Diencephalon (tissue), 1 donor: ENCODE measurements at places on chromosomes 5 and 9. TPM values are rescaled to one million over a fixed set of nuclear protein-coding genes. Genes with fewer than 3 reads are reported as not detected.

BOD1 gene
- 46.8 TPM for total RNA-seq

CDC25C gene
- 2.1 TPM for total RNA-seq

SLC4A9 gene
- 0.23 TPM for total RNA-seq

NEURL1B gene
- total RNA-seq = 26.8 TPM

GAPT gene
- total RNA-seq = 0.92 TPM

CDX1 gene
- not detected for total RNA-seq

ARID3C gene
- 0.69 TPM for total RNA-seq

DMRT2 gene
- total RNA-seq = 0.23 TPM

TLR4 gene
- total RNA-seq = 10.6 TPM

ADGRV1 gene
- 191 TPM for total RNA-seq

FLT4 gene
- 2.5 TPM for total RNA-seq

C5orf34 gene
- 4.4 TPM for total RNA-seq

SPOCK1 gene
- 53.3 TPM for total RNA-seq

RXFP3 gene
- total RNA-seq = 3.0 TPM

MARCHF3 gene
- 25.1 TPM for total RNA-seq

PCDH12 gene
- 3.2 TPM for total RNA-seq

LHX3 gene
- total RNA-seq = not detected

LECT2 gene
- not detected for total RNA-seq

SLC36A3 gene
- total RNA-seq = not detected

BARX1 gene
- not detected for total RNA-seq

PLK2 gene
- 418 TPM for total RNA-seq

COL15A1 gene
- 6.7 TPM for total RNA-seq

FGF1 gene
- total RNA-seq = 22.4 TPM

NIM1K gene
- total RNA-seq = 12.7 TPM

SELENOP gene
- 51.7 TPM for total RNA-seq

GCNT4 gene
- total RNA-seq = 0.92 TPM

UBE2D2 gene
- 122 TPM for total RNA-seq

NTNG2 gene
- 15.5 TPM for total RNA-seq

GZMA gene
- total RNA-seq = not detected

RASGEF1C gene
- 8.5 TPM for total RNA-seq

CNTNAP3 gene
- total RNA-seq = 30.7 TPM

MATR3 gene
- 609 TPM for total RNA-seq

SPINK7 gene
- not detected for total RNA-seq

VCAN gene
- 427 TPM for total RNA-seq

MCC gene
- total RNA-seq = 26.8 TPM
